ENCODE measurements at places on chromosomes 2 and 18.

- no peak for DNase-seq
Observed at GRCh38 chr2:9010866-9011265, 7.4 kb upstream of the MBOAT2 start.

DNA sequence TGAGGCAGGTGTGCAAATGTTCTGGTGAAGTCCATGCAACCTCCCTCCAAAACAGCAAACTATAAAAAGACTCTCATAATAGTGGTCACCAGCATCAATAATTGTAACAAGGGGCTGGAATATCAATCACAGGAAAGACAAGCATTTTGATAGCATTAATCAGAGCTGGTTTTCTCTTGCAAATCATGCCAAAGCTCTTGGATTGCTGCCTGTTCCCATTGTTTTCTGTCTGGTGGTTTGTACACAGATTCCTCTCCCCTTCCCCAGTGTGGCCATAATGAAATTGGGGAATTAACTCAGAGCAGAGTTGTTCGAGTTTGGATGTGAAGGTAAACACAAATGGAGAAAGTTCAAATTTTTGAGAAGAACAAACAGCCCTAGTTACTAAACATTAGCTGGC is 134.2 kb downstream of the CDCA7 start:
- no peak for DNase-seq

DNA sequence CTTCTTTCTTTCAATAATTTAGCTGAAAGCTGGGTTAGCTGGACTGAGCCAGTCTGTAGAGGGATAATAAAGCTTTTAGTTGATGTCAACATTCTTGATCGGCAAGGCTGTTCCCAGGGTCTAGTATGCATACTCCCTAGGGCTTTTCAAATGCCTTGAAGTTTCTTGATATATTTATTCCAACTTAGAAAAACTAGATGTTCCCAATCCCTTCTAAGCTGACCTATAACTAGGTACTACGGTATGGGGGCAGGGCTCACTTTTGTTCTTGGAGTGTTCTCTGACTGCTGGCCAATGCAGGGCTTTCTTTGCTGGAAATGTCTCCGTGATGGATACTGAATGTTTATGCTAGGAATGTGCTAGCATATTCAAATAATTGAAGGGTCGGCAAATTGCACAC is 258.6 kb upstream of the TANK start:
- no peak for DNase-seq

DNA sequence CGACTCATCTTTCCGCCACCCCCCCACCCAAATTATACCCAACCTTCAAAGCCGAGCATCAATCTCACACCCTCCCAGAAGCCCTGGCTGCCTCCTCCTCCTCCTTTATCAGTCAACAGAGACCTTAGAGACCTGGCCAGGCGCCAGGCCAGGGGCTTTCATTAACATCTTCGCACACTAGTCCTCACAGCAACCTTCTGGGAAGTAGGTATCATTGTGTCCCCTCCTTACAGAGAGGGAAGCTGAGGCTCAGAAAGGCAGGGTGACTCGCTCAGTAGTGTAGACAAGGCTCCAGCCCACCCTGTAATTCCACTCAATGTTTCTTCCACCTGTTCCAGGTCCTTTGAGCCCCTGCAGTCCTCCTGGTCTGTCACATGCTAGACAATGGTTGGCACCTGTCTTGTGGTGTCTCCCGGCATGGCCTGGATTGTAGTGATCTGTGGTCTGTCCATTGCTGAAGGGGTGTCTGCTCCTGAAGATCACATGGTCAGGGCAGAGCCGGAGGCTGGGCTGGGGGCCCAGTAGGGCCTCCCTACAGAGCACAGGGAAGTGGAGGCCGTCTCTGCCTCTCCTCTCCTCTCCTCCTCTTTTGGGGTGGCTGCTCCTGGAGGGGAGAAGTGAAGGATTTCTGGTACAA is 36.0 kb downstream of the KLHL29 start:
- peak; percentile 24 for DNase-seq

DNA sequence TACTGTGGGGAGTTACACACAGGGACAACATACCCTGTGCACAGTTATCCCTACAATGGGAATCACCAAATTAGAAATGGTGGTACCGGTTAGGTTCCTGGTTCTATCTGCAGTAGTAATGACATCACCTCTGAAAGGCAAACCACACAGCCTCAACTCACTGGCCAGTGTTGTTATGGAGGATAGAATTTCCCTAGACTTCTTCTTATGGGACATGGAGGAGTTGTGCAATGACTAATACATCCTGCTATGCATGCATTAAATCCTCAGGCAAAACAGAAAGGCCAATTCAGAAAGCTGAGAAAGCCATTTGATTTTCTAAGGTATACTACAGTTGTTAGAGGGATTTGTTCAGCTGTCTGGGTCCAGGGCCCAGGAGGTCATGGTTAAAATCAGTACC is 439.3 kb downstream of the TMX3 start:
- DNase-seq = no peak

DNA sequence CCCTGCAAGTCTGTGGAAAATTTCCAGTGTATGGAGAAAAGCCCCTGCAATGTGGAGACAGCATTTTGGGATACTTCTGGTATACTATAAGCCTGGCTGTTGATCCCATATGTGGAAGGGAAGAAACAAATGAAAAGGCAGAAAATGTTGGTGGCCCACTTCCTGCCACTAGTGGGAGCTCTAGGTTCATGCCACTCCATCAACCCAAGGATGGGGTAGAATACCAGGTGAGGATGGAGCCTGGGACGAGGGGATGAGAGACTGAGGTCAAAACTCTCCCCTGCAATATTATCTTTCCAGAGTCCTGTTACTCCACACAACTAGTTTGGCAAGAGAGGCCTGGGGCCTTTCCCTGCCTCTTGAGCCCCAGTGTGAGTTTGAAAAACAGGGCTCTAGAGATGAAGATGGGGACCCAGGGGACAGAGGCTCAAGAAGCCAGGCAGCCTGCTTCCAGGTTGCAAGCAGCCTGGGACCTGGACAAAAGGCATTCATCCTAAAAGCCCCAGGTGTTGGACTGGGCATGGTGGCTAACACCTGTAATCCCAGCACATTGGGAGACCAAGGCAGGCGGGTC is 31.9 kb downstream of the BMP10 start:
- no peak for DNase-seq

- DNase-seq = no peak
Observed at GRCh38 chr18:63232826-63233225, 86.7 kb downstream of the BCL2 start.

DNA sequence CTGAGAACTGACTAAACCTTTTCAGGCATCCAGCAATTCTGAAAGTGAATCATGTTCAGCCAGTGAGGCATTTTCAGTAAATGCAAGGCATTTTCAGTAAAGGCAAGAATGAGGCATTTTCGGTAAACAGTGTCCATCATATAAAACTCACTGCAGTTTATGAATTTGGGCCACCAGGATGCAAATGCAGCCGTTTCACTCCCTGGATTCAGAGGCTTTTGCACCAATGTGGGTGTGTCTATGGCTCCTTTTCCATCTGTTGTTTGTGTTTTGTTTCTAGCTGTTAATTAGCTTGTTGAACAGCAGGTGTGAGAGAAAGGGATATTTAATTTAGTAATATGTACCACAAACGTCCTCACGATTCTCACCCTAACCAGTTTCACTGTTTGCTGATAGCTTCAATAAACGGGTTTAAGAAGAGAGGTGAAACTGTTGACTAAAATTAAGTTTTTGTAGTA is 116.3 kb upstream of the PGAP1 start:
- DNase-seq = peak; percentile 26

GRCh38 chr2:159640176-159640575 is 23.8 kb upstream of the BAZ2B start:
- DNase-seq = no peak

DNA sequence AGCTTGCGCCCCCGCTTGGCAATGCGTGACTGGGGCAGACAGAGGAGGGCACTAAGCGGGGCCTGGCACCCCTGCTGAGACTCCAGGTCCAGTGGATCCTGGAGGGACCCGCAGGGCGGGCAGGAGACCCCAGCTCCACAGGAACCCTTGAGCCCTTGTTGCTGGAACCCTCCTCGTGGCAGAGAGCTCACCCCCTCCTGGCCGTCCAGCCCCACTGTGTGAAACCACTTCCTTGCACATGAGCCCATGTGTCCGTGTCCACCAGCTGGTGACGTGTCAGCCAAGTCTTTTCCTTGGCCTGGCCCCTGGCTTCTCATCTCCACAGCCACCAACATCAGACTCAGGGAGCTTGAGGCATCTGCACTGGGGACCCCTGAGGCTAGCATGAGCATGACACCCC is 38.0 kb downstream of the BIN1 start:
- no peak for DNase-seq

GRCh38 chr2:181372646-181373040 is 84.5 kb upstream of the ITGA4 start:
- no peak for DNase-seq

GRCh38 chr2:3747826-3748225 is 44.5 kb downstream of the DCDC2C start:
- DNase-seq = no peak

DNA sequence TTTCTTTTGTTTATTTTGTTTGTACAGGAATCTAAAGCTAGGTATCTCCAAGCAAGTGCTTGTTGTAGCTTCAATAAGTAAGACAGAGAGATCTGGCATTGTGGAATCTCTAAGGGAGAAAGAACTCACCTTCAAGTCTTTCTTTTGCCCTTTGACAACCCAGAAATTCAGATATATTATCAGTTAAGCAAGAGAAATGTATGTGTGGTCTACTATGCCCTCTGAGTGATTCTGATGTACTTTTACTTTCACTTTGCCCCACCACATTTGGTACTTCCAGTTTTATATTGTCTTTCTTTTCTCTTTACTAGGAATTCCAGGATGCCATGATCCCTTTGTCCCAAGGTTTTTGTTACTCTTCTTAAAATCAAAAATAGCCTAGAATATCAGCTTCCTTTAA is 259.6 kb upstream of the PIK3C3 start:
- no peak for DNase-seq

GRCh38 chr2:227570615-227571014 is 28.1 kb upstream of the SCYGR2 start:
- DNase-seq = no peak

DNA sequence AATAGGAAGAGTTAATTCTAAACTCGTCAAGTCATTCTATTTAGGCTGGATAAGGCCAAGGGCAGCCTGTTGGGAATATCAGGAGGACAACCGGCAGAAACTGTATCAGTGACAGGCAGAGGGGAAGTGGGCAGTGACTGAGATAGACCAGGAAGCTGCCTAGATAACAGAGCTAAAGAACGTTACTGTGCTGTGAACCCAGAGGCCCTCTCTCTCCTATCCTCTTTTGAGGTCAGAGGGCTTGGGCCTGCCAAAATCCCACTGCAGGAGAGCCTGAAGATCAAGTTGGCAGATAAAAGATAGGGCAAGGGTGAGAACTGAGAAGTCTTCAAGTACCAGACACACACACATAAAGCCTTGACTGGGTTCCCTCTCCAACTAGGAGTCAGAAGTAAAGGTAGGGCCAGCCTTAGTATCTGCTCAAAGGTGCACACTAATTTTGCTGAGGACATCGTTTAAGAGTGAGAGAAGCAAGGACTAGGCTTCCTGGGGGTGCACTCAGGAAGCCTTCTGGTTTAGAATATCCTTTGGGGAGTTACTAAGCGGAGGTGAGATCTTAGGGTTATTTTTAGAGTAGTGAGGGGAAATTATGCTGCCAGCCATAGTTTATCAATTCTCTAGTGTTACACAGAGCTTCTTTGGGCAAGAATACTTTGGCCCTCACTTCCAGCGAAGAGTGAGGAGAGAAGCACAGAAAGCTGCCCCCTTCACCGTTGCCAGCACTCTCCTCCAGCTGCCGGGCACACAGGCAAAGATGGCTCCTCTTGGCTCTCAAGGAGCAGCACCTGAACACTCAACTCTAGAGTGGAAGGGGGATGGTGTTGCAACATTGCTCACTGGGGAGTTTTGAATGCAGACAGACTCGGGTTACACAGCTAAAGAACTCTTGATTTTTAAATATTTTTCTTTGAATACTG is 9.8 kb downstream of the CAVIN2 start:
- DNase-seq = no peak

DNA sequence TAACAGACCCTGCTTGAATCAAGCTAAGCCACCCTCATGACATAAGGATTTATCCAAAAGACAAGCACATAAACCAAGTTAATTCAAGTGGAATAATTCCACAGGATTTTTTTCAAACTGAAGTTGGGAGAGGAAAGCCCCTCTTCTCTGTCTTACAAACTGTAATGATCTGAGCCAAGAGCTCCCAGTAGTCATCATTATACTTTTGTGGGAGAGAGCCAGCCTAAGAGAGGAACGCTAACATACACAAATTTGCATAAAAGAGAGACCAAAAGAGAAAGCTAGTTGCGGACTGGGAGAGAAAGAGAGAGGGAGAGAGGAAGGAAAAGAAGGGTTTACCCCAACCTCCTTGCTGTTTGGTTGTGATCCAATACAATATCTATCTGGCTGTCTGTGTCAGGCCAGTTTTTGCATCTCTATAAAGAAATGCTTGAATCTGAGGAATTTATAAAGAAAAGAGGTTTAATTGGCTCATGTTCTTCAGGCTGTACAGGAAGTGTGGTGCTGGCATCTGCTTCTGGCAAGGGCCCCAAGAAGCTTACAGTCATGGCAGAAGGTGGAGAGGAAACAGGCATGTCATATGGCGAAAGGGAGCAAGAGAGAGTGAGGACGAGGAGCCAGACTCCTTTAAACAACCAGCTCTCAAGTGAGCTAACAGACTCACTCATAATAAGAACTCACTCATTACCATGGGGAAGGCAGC is 20.8 kb upstream of the PUM2 start:
- no peak for DNase-seq

DNA sequence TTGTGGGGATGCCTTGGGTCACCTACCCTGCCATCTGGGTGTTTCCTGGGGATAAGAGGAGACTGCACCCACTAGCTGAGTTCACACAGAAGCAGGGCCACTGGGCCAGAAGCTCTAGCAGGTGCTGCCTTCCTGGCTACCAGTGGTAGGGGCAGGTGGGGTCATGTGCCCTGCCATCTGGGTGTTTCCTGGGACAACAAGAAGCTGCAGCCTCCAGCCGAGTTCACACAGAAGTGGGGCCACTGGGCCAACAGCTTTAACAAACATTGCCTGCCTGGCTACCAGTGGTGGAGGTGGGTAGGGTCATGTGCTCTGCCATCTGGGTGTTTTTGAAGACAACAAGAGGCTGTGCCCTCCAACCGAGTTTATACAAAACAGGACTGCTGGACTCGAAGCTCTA is 282.2 kb upstream of the SYT4 start:
- peak; percentile 65 for DNase-seq

DNA sequence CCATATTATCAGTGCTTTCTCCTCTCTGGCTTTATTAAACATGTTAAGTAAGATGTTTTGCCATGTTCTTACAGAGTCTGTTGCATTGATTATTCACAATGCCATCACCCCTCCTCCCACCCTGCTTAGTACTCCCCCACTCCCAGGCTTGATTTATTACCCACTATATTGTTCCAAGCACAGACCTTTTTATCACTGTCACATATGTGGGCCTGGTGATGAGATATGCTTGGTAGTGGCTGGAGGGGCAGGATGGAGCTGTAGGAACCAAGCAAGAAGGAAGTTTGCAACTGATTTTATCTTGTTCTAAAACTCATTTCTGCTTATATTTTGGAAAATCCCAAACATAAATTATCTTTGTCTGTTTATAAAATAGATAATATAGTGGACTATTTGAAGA is 748.2 kb upstream of the CELF4 start:
- DNase-seq = no peak
